ENCODE measurements at places on chromosomes 2 and 18. TPM values are rescaled to one million over a fixed set of nuclear protein-coding genes. Genes with fewer than 3 reads are reported as not detected.

GRCh38 chr2:190913725-190914124 is 33.1 kb downstream of the GLS start:
- no peak for DNase-seq

GRCh38 chr18:11990539-11990938 is 9.2 kb downstream of the IMPA2 start:
- no peak for DNase-seq

DNA sequence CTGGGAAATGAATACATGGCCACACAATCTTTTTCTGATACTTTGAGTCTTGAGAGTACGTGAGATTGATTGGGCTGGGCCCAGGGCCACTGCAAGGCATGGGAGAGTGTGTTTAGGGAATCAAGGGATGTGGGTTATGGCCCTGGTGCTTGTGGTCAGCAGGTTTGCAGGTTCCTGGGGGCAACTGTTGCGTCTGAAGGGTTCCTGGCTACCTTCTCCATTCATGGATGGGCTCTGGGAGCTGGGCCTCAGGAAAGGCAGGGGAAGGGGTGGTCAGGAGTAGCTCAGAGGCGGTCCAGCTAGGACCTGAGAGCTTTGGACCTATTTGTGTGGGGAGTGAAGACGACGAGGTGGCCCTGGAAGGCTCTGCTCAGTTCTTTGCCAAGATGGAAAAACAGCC is 8.4 kb upstream of the ZAP70 start:
- no peak for DNase-seq

DNA sequence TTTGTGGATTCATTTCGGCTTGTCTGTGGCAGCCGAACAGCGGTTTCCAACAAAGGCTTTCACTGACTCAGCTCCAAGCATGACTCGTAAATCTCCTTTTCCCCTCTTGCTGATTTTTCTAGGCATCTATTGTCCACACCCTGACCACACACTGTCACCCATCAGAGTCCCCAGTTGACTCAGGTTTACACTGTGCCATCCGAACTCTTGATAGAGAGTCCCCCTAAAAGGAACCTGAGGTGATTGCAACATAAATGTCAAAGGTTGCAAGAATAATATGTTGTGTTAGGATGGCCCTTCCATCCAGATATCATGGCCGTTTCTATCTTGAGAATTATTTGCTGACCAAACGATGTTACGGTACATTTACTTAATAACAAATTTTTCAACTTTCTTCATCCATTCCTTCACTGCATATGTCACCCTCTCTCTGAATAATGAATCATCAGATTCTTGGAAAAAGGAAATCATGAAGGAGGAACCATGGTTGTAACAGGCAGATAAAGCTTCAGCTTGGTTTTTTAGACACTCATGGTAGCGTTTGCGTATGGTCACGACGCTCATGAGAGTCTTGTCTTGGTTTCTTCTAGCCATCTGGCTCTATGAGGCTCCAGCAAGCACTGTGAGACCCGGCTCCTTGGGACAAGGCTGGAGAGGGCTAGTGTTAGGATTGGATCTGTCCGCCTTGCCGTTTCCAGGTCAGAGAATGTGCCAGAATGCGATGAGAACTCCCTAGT is 72.1 kb downstream of the NPAS2 start:
- DNase-seq, result peak; percentile 67

DNA sequence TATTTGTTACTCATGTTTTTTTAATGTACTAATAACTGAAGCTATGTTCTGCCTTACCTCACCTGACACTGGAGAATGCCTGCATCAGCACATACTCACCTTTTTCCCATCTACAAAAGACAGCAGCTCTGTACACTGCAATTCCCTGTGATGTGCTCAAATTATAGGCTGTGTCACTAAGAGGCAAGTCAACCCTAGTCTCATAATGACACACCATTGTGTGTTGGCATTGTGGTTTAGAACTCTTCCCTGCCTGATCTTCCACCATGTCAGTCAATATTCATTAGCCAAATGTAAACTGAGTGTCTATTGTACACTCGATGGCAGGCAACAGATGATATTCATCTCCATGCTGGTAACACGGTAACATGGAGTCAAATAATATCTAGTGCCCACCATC is 332.1 kb upstream of the TCF4 start:
- no peak for DNase-seq

DNA sequence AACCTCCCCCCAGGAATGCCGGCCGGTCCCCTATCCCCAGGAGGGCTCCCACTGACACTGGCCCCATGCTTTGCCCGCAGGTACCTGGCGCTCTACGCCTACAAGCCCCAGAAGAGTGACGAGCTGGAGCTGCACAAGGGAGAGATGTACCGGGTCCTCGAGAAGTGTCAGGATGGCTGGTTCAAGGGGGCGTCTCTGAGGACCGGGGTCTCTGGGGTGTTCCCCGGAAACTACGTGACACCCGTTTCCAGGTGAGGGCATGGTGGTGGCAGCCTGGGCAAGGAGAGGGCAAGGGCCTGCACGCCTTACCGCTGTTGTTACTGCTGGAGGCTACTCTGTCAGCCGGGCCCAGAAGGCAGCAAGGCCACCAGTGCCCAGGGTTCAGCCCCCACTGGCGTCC is 181.3 kb downstream of the SEPTIN10 start:
- DNase-seq, result no peak

GRCh38 chr2:150663143-150663542 is 175.7 kb upstream of the RND3 start:
- peak; percentile 90 for DNase-seq

- DNase-seq, result no peak
These were observed 98.6 kb downstream of the AGAP1 start for GRCh38 chr2:235592430-235592829.

- DNase-seq, result no peak
These were observed 81.9 kb downstream of the TCF7L1 start for GRCh38 chr2:85215081-85215447.

- no peak for DNase-seq
These were observed 41.6 kb downstream of the DHRS9 start for GRCh38 chr2:169110916-169111315.

- no peak for DNase-seq
These were observed 158.3 kb downstream of the RTP5 start for GRCh38 chr2:242027676-242028450.

DNA sequence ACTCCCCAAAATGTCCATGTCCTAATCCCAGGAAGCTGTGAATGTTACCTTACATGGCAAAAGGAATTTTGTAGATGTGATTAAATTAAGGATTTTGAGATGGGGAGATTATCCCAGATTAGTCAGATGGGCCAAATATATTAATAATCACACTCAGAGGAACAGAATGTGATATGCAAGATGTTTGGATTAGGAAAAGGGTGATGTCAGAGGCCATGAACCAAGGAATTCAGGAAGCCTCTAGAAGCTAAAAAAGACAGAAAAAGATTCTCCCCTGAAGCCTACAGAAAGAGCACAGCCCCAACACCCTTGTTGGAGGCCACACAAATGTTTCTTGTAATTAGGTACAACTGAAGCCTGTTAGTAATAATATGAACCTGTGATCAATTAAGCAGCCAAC is 13.1 kb downstream of the TMEM131 start:
- no peak for DNase-seq

DNA sequence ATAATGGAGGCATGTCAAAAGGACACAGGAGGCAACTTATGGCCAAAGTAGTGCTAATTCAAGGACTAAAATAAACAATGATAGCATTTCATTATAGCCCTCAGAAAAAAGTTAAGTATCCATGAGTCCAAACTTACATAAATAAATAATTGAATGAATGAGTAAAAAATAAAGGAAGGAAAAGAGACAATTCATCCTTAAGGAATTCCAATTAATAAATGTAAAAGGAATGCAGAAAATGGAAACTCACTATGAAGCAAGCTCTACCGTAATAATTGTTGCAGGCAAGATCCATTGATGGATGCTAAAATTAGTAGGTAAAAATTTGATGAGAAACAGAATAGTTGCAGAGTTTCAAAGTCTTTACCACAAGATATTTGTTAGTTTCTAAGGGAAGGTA is 88.2 kb upstream of the RAPGEF4 start:
- DNase-seq, result peak; percentile 87

DNA sequence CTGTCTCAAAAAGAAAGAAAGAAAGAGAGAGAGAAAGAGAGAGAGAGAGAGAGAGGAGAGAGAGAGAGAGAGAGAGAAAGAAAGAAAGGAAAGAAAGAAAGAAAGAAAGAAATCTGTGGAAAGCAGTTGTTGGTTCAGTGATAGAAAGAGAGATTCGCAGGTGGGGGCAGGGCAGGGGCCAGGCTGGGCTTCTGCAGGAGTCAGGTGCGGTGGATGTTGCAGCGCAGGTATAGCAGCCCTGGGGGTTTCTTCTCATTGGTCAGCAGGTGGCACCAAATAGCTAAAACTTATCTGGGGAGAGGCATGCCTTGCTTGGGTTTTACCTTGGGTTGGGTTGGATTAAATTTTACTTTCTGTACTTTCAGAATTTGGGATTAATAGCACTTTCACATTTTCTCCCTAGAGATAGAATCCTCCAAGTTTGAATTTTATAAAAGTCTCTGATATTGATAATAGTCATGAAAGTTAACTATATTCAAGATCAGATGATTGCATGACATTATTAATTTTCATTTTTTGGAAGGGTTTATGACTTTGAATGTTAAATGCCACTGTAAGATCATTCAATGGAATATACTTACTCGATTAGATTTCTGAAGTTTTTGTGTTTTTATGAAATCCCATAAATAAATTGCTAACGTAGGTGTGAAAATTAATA is 66.6 kb downstream of the SPTBN1 start:
- peak; percentile 59 for DNase-seq

DNA sequence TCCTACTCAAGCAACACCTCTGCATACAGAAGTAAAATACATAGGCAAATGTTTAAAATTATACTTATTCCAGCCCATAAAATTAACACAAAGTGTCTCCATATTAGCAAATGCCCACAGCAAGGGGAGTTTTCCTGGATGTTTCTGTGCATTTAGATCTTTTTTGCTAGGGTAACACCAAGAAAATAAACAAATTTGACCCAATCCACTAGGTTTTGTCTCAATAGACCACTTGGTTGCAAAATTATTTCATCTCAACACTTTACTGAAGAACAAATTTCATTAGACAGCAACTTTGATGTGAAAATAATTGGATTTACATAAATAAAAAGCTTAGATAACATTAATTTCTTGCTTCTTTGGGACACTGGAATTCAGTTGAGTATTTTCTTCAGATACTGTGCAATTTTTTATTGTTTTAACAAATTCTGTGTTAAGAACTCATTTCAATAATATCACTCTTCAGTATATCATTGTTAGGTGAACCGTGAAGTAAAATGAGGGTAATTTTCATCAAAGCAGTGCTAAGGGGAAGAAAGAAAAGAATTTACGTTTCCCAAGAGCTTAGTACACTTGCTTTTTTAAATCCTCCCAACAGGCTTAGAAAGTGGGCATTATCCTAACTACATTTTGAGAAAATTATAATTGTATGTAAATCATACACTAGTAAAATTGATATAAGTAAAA is 133.5 kb upstream of the TTC39C start:
- no peak for DNase-seq

- DNase-seq, result no peak
These were observed 485.2 kb downstream of the EIPR1 start for GRCh38 chr2:2892378-2892777.

DNA sequence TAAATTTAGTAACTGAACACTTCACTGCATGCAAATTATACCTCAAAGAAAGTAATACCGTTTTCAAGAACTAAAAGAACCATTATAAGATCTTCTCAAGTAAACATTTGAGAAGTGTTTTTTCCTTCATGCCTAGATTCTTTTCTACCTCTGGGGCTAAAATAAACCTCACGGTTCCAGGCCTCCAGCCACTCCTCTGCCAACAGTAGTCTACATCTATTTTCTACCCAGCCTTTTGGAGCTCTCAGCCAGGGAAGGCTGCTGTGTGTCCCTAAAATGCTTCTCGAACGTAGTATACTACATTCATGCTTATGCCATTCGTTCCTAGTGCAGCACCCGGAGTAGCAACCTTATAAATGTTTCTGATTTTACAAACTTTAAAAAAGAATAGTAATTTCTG is 219.7 kb downstream of the AFF3 start:
- no peak for DNase-seq

DNA sequence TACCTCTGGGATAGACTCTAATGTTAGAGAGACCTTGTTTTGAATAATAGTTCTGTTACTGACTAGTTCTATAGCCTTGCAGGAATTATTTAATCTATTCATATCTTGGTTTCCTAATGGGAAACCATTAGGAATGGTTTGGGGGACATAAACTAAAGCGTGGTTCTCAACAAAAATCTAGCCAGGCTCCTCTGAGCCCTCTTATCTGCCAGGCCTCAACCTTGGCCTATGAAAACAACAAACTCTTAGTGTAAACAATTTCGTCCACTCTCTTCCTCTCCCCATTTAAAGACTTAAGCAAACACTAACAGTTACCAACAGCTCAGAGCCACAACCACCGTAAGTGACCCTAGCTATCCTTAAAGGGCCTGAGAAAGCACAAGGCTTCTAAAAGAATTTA is 10.6 kb upstream of the NBAS start:
- no peak for DNase-seq

- DNase-seq, result no peak
These were observed 149.2 kb upstream of the GYPC start for GRCh38 chr2:126506786-126507185.

- no peak for DNase-seq
These were observed 133.9 kb upstream of the GCFC2 start for GRCh38 chr2:75844651-75845050.

DNA sequence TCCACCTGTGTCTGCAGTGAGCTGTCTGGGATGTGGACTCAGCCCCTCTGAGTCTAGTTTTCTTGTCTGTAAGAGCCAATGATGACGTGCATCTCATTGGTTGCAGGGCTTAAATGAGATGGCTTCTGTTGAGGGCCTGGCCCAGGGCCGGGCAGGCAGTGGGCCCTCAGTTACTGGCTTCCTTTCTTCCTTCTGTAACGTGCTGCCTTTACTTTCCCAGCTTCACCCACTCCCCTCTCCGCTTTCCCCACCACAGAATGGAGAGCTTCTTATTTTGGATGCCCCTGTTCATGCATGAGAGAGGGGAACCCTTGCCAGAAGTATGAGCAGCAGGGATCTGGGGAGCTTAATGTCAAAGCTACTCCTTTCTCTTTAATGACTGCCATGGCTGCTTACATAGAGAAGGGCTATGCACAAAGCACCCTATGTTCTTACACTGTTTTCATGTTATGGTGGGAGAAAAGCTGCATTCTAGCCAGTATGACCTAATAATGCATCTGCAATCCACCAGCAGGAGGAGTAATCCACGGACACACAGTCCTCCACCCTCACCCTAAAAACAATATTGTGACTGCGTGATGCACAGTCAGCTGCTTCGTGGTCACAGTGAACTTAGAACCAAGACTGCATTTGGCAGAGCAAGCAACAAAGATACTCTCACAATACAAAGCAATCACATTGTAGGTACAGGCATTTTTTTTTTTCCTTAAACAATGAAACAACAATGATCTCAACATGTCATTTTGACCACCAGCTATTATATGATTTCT is 37.2 kb downstream of the CREG2 start:
- peak; percentile 65 for DNase-seq

The FAM117B gene
- total RNA-seq, result 1.1 TPM

The VWA3B gene
- total RNA-seq, result not detected

The ZNF396 gene
- 0.54 TPM for total RNA-seq

Measured in IMR-90 (cell line).